ENCODE measurements at places on chromosomes 11 and 22.

DNA sequence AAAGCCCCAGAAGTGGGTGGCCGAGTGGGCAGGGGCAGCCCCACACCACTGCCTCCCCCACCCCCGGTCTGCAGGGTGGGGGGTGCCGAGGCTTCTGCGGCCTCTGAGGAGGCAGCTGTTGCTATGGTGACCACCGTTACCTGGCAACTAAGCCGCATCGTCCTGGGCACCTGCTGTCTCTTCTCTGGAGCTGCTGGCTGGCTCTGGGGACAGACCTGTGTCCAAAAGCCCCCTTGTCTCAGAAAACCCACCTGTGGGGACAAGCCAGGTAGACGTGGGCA lies 79.9 kb upstream of the PRR5 start:
- DNase-seq, result peak; percentile 24

GRCh38 chr11:46513934-46514342 lies 79.9 kb downstream of the AMBRA1 start:
- peak; percentile 59 for DNase-seq

DNA sequence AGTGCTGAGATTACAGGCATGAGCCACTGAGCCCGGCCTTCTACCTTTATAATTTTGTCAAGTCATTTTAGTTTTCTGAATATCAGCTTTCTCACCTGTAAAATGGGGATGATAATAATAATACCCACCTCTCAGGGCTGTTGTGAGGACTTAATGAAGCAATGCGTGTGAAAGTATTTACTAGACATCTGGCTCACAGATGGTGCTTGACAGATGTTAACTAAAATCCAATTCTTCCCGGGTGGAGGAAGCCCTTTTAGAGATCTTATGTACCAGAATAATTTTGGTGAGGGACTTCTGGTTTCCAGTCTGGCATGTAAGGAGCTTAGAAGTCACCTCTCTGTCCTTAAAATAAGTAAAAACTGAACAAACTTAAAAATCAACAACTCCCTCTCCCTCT lies 43.7 kb upstream of the NUP160 start:
- no peak for DNase-seq

GRCh38 chr11:75547617-75548058 lies 14.4 kb upstream of the SERPINH1 start:
- peak; percentile 87 for DNase-seq

GRCh38 chr11:106714199-106714598 lies 304.1 kb downstream of the GUCY1A2 start:
- DNase-seq, result peak; percentile 46

DNA sequence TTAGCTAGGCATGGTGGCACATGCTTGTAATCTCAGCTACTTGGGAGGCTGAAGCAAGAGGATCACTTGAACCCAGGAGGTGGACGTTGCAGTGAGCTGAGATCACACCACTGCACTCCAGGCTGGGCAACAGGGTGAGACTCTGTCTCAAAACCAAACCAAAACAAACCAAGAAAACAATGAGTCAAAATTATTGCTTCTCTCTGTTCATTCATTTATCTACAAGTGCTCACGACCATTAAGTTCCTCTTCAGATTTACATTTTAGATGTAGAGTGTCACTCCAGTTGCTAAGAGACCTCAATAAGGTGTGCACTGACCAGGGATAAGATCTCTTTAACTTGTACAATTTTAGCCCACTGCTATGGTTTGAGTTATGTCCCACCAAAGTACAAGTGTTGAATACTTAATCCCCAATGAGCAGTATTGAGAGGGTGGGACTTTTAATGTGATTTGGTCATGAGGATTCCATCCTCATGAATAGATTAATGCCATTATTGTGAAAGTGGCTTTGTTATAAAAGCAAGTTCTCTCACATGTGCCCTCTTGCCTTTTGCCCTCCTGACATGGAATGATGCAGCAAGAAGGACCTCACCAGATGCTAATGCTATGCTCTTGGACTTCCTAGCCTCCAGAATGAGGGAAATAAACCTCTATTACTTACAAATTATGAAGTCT lies 7.8 kb downstream of the HNRNPUL2 start:
- no peak for DNase-seq

GRCh38 chr11:11519184-11519583 lies 102.6 kb downstream of the GALNT18 start:
- no peak for DNase-seq

DNA sequence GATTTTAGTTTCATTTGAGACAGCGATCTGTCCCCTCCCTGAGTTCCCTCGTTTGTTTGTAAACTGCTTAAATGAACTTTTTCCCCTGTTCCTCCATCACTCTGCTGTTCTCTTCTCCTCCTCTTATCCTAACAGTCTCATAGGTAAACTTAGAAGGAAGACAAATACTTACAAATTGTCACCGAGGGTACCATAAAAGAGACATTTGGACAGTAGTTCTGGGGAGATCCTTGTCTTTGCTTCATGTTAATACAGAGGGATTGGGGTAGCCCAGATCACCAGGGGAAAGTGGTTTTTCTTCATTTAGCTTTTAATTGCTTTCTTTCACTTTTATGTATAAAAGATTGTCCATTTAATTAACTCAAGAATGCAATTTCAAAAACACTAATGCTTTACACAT lies 46.1 kb downstream of the ZBTB16 start:
- DNase-seq, result no peak

- DNase-seq, result no peak
These were observed 20.3 kb downstream of the MRGPRD start for GRCh38 chr11:68960294-68961071.

DNA sequence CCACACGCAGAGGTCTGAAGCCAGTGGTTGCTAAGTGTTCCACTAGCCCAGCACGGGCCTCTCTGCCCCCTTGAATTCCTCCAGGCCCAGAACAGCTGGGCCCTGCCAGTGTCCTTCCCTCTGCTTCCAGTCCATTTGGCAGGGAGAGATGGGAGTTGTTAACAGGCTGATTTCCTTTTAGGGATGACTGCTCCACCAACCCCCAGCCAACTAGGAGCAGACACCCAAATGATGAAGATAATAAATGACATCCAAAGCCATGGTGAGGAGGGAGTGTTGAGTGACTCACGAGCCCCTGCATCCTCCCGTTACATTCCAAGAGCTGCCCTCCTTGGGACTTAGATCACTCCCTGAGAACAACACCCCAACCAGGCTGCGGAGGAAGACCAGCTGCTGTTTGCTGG lies 20.6 kb downstream of the PARVA start:
- DNase-seq, result peak; percentile 74

DNA sequence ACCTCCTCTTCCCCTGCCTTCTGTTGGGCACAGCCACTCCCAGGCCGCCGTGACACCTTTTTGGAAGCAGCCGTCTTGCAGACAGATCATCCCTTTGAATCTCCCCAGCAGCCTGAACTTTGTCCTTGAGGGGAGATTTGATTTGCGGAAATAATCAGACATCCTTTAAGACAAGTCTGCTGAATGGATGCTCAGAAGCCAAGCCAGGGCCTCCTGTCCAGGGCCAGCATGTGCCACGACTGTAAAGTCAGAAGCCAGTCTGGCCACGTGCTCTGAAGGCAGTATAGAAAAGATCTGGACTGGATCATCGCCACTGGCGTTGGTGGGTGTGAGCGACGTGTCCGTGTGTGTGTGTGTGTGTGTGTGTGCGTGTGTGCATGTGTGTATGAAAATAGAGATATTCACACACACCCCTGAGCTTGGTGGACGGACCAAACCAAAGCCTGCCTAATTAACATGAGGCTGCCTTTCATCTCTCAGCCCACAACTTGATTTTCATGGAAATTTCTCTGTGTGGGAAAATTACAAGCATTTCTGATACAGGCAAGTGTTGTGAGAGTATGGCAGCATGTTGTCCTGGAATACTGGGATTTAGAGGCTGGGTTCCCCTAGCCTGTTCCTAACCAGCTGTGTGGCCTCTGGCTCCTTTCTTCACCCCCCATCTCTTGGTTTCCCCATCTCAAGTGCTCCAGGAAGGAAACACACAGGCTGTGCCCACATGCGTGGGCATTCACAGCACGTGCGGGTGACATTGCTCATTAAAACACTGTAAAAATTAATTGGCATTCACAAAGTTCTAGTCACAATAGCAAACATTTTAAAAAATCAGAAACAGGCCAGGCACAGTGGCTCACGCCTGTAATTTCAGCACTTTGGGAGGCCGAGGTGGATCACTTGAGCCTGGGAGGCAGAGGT lies 61.8 kb upstream of the WNT7B start:
- no peak for DNase-seq

DNA sequence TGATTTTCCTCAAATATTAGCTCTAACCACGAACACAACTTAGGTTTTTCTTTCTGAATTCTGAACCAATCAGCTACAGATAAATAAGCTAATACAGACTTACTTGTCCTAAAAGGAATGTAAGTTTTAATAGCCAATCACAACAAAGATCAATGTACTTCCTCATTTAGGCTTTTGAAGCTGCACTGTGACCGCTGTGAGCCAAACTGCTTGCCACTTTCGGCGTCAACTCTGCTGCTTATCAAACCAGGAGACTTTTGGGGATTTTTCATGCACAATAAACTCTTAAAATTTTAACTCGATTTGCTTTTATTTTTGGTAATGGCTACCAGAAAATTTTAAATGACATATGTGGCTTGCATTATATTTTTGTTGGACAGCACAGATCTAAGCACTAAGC lies 92.5 kb downstream of the TMPRSS5 start:
- peak; percentile 22 for DNase-seq

DNA sequence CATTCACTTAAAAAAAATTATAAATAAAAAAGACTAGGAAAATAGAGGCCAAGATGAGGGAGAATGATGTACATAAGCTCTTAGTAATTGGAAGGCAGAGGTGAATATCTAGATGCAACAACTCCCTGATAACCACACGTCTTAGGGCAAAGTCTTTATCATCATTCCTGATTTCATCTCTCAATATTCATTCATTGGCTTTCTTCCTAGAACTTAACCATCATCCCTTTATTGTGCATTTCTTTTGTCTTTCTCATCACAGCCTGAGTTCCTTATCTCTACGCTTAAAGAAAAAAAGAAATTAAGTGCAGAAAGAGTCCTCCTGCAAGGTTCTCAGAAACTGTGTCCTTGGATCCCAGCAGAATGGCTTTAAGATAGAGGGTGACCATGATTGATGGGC lies 23.2 kb upstream of the FLI1 start:
- DNase-seq, result no peak

Data from astrocyte of the hippocampus (primary cell).